Ovary (tissue), 10 donors: ENCODE measurements at places on chromosomes 7 and 10. TPM values are rescaled to one million over a fixed set of nuclear protein-coding genes. Genes with fewer than 3 reads are reported as not detected.

- H3K27ac ChIP-seq: no peak overlapping the region
- no peaks in the 10 kb centered on the region for H3K27me3 ChIP-seq
- no peaks in the 10 kb centered on the region for H3K4me1 ChIP-seq
These were observed 111.5 kb downstream of the PRPF18 start for GRCh38 chr10:13698217-13698616.

Gene NPFFR1
- total RNA-seq: 0.59 TPM

Gene OR2A14
- not detected for total RNA-seq

Gene ARHGAP12
- total RNA-seq: 32.0 TPM

GRCh38 chr7:46089281-46089680, 168.2 kb upstream of the IGFBP3 start:
- no peak overlapping the region for H3K27ac ChIP-seq
- no peak for DNase-seq
- no peaks in the 10 kb centered on the region for H3K4me1 ChIP-seq
- no peaks in the 10 kb centered on the region for H3K36me3 ChIP-seq

DNA sequence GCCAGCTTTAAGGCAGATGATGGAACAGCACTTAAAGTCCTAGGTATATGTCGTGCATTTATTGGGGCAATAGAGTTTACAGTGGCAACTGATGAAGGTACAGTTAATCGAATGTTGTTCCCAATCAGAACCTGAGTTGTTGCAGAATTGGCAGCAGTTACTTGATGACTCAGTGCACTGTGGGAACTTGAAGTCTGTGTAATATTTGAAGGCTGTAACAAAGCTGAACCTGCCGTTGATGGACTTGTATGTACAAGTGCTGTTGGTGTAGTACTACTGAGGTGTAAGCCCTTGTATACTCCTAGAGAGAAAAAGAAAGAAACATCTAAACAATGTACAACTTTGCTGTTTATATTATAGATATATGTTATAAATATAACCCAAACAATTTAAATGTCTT, 75.3 kb downstream of the EPC1 start:
- H3K4me3 ChIP-seq: no peak overlapping the region
- no peaks in the 10 kb centered on the region for H3K4me1 ChIP-seq
- H3K27me3 ChIP-seq: no peaks in the 10 kb centered on the region
- DNase-seq: no peak
- no peaks in the 10 kb centered on the region for H3K36me3 ChIP-seq

DNA sequence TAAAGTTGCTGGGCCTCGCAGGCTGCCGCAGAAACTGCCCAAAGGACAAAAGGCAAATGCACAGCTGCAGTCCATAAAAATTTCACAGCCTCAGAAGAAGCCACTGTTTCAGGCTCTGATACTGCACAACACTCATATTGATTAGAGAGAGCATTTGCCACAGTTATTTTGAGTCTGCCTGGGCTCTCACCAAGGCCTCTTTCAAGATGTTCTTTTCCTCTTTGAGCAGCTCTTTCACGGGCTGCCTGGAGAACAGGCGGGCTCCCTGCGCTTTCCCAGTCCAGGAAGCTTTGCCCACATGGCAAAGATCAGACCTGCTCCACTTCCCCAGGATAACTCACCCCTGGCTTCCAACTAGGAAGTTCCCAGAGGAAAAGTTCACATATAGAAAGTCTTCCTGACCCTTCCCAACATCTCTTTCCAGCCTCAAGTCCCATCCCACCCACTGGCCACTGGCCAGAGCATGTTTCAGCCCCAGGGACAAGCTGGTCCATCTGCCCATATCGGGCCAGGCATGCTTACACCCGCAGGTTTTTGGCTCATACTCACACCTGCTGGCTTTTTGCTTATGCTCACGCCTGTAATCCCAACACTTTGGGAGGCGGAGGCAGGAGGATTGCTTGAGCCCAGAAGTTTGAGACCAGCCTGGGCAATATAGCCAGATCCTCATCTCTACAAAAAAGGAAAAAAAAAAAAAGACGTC, 3.3 kb downstream of the SLIT1 start:
- H3K27ac ChIP-seq: no peak overlapping the region
- H3K36me3 ChIP-seq: no peaks in the 10 kb centered on the region
- H3K4me1 ChIP-seq: peaks cover 1% of the 10 kb centered on the region
- no peak overlapping the region for H3K4me3 ChIP-seq
- no peak for DNase-seq

DNA sequence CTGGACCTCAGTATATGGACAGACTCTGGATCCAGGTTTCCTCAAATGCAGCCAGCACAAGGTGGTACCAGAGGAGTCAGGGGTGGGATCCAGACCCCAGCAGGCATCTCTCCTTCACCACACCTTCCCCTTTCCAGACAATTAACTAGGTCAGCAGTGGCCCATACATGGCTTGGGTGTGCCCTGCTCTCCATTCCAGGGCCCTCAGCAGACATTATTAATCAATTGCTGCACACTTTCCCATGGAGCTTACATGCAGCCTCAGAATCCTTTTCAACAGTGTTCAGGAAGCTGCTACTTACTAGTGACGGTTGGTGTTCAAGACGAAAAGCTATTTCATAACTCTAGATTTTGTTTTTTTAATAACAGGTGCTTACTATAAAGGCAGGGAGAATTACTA, 6.0 kb downstream of the COL13A1 start:
- H3K27me3 ChIP-seq: no peaks in the 10 kb centered on the region
- peaks cover 1% of the 10 kb centered on the region for H3K4me1 ChIP-seq
- no peaks in the 10 kb centered on the region for H3K36me3 ChIP-seq
- no peak for DNase-seq
- no peak overlapping the region for H3K4me3 ChIP-seq

- no peaks in the 10 kb centered on the region for H3K27me3 ChIP-seq
- no peaks in the 10 kb centered on the region for H3K4me1 ChIP-seq
- H3K4me3 ChIP-seq: no peak overlapping the region
- no peak overlapping the region for H3K27ac ChIP-seq
These were observed 55.7 kb upstream of the TMEM229A start for GRCh38 chr7:124088590-124088989.

Gene KCNH2
- total RNA-seq: 10.4 TPM

- H3K4me3 ChIP-seq: no peak overlapping the region
- H3K4me1 ChIP-seq: no peaks in the 10 kb centered on the region
- H3K36me3 ChIP-seq: no peaks in the 10 kb centered on the region
- no peak for DNase-seq
These were observed 26.0 kb upstream of the SORCS3 start for GRCh38 chr10:104615136-104615535.

GRCh38 chr7:33667196-33667595, 238.1 kb upstream of the BMPER start:
- no peak overlapping the region for H3K4me3 ChIP-seq
- H3K36me3 ChIP-seq: no peaks in the 10 kb centered on the region
- H3K27me3 ChIP-seq: no peaks in the 10 kb centered on the region
- no peak overlapping the region for H3K27ac ChIP-seq
- H3K4me1 ChIP-seq: no peaks in the 10 kb centered on the region
- DNase-seq: no peak

GRCh38 chr7:76051840-76052239, 3.9 kb downstream of the MDH2 start:
- H3K27ac ChIP-seq: no peak overlapping the region
- no peak for DNase-seq
- no peaks in the 10 kb centered on the region for H3K27me3 ChIP-seq
- peaks cover 9% of the 10 kb centered on the region for H3K4me1 ChIP-seq
- H3K4me3 ChIP-seq: no peak overlapping the region
- no peaks in the 10 kb centered on the region for H3K36me3 ChIP-seq

- H3K27me3 ChIP-seq: no peaks in the 10 kb centered on the region
- H3K4me1 ChIP-seq: no peaks in the 10 kb centered on the region
- no peak overlapping the region for H3K27ac ChIP-seq
- no peak overlapping the region for H3K4me3 ChIP-seq
- DNase-seq: no peak
- H3K36me3 ChIP-seq: no peaks in the 10 kb centered on the region
These were observed 157.3 kb upstream of the NPVF start for GRCh38 chr7:25385506-25386136.

DNA sequence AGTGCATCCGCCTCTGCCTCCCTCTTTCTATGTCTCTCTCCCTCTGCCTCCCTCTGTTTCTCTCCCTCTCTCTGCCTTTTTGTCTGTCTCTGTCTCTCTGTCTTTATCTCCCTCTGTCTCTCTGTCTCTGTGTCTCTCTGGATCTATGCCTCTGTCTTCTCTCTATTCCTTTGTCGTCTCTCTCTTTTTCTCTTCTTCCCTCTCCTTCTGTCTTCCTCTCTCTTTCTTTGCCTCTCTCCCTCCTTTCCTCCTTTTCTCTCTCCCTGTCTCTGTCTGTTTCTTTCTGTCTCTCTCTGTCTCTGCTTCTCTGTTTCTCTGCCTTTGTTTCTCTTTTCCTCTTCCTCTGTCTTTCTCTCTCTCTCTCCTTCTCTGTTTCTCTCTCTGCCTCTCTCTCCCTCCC, 678.8 kb upstream of the NRP1 start:
- DNase-seq: no peak
- H3K27ac ChIP-seq: no peak overlapping the region
- no peaks in the 10 kb centered on the region for H3K36me3 ChIP-seq
- no peak overlapping the region for H3K4me3 ChIP-seq
- H3K27me3 ChIP-seq: no peaks in the 10 kb centered on the region

GRCh38 chr7:123941391-123942180, 16.5 kb downstream of the SPAM1 start:
- H3K36me3 ChIP-seq: no peaks in the 10 kb centered on the region
- H3K27me3 ChIP-seq: no peaks in the 10 kb centered on the region
- no peak overlapping the region for H3K27ac ChIP-seq

DNA sequence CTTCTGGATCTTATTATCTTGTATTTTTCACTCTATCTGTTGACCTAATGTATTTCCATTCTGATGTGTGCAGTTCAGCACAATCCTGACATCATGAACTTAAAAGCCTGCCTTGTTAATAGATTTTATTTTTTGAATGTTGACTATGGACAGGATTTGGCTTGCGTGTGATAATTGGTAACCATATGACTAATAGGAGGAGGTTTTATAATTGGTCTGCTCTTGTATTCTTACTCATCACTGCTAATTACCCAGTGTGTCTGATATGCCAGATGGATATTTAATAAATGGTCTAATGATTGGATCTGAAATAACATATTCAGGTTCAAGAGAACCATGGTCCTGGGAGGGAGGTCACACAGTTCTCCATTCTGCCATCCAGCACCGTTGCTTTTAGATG, 45.9 kb downstream of the MTURN start:
- H3K4me3 ChIP-seq: no peak overlapping the region
- peaks cover 3% of the 10 kb centered on the region for H3K4me1 ChIP-seq
- DNase-seq: no peak
- no peaks in the 10 kb centered on the region for H3K36me3 ChIP-seq

Gene GPR26
- not detected for total RNA-seq

Gene HIP1
- total RNA-seq: 14.4 TPM

Gene KCNK18
- not detected for total RNA-seq

- DNase-seq: no peak
- H3K4me3 ChIP-seq: no peak overlapping the region
- H3K4me1 ChIP-seq: no peaks in the 10 kb centered on the region
These were observed 388.7 kb upstream of the MGMT start for GRCh38 chr10:129078346-129078745.

- no peaks in the 10 kb centered on the region for H3K4me1 ChIP-seq
- H3K4me3 ChIP-seq: no peak overlapping the region
- H3K27me3 ChIP-seq: no peaks in the 10 kb centered on the region
- no peak for DNase-seq
- no peaks in the 10 kb centered on the region for H3K36me3 ChIP-seq
These were observed 35.3 kb downstream of the COG5 start for GRCh38 chr7:107528461-107528860.

DNA sequence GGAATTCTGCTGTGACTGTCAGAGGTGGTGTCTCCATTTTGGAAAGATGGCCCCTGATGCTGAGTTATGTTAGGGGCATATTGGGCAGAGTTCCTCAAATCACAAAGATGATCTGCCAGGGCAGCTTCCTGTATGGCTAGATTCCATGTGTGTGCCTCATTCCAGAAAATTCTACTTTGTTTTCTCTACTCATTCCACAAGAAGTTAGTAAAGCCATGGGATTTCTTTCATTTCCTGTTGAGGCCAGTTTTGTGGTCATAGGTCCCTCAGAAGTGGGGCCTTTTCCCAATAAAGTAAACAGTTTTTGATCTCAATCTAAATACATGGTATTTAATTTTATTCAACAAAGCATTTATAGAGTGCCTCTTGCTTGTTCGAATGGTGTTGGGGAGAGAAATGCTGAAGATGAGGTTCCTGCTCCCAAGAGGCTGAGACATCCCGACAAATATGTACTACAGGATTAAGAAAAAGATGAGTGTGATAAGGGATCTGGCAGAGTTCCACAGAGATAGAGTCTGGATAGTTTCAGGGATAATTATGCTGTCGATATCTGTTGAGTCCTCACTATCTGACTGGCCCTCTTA, 33.0 kb downstream of the MINDY4 start:
- DNase-seq: no peak
- no peak overlapping the region for H3K27ac ChIP-seq
- no peaks in the 10 kb centered on the region for H3K27me3 ChIP-seq
- H3K4me1 ChIP-seq: no peaks in the 10 kb centered on the region
- no peaks in the 10 kb centered on the region for H3K36me3 ChIP-seq

DNA sequence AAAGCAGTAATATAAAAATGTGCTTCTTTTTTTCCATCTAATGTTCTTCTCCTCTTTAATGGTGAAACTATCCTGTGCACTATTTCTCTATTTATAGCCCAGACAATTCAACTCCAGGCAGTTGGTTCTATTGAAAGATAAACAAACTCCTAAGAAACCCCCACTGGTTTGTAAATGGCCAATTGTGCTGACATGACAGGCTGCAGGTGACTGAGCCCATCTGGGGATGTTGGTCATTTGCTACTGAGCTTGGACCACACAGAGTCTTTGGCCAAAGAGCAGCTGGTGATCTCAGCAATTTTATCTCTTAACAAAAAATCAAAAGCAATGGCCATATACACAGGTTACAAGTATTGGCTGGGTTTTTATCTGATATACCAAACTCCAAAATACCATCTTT, 631.8 kb upstream of the CELF2 start:
- no peaks in the 10 kb centered on the region for H3K4me1 ChIP-seq
- no peak for DNase-seq
- no peaks in the 10 kb centered on the region for H3K36me3 ChIP-seq

GRCh38 chr7:148436571-148436970, 154.0 kb upstream of the C7orf33 start:
- no peak for DNase-seq
- H3K27me3 ChIP-seq: no peaks in the 10 kb centered on the region
- H3K4me1 ChIP-seq: no peaks in the 10 kb centered on the region
- no peaks in the 10 kb centered on the region for H3K36me3 ChIP-seq

Gene INTS15
- total RNA-seq: 35.0 TPM
